ENCODE measurements at places on chromosomes 7 and 10.

DNA sequence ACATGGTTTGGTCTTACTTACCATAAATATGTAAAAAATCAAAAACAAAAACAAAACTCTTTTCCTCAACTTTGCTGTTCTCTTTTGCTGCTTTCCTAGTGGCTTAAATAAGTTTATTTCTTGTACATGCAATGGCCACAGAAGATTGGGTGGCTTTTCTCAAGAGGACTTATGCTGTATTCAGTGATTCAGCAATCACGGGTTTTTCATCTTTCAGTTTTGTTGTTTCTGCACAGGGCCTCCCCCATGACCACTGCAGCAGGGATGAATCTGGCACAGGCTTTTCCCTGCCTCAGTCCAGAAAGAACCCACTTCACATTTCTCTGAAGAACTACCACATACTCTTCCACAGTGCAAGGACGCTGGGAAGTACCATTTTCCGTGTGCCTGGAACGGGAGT lies 355.0 kb downstream of the RNLS start:
- DNase-seq = no peak

DNA sequence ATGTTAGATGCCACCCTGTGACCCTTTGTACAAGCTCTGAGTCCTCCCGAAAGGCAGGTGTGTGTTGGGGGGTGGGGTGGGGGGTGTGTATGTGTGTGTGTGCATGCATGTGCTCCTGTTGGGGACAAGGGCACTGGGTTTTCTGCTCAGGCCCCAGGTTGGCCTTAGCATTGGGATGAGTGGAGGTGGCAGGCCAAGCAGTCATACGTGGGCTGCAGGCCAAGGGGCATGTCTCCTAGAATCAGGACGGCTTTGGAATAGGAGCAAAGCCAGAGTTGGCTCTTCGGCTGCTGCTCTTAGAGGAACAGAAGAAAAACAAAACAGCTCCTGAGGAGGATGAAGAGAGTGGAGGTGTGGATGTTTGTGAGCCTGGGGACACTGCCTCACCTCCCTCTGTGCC lies 26.0 kb downstream of the HSPA12A start:
- no peak for DNase-seq

- no peak for DNase-seq
Measured at GRCh38 chr7:124776153-124776552, 10.6 kb upstream of the GPR37 start.

DNA sequence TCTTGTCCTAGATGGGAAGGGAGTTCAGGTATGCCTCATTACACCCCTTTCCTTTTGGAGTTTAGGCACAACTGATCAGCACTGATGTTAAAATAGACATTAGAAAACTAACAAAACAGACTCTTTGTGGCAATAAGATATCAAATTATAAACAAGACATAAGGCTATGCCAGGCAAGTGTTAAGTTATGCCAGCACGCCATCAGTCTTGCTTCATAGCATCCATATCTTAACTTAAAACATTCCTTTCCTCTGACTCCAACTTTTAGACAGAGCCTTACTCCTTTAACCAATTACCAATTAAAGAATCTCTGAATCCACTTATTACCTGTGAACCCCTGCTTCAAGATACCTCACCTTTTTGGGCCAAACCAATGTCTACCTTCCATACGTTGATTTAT lies 126.2 kb upstream of the ETV1 start:
- no peak for DNase-seq

DNA sequence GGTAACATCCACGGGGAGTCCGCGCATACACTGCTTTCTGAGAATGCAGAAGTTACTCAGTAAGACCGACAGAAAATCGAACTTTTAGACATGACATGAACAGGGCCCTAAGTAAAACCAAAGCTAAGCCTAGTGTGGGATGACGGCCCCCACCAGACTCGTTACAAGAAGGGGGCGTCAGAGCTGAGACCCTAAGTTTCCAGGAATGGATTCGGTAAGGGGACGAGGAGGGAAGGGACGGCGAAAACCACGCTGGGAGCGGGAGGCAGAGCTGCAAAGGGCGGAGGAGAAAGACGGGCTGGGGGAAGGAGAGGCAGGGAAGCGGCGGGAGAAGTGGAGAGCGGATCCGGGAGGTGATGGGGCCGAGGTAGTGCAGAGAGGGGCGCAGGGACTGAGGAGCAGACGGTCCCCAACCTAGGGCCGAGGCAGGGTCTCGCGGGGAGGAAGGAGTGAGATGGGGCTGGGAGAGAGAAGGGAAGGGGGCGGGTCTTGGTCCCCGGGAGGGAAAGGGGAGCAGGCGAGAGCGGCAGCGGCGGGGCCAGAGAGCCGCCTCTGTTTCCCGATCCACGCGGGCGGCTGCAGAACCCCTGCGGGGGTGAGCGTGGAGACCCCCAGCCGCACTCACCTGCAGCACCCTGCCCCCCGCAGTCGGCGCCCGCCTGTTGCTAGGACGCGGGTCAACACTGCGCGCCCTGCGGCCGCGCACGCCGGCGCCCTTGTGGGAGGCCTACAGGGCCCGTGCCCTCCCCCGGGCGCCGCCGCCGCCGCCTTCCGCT lies 513 bp downstream of the ODAD2 start:
- DNase-seq = no peak

GRCh38 chr10:114095559-114096337 lies 52.1 kb downstream of the ADRB1 start:
- no peak for DNase-seq

DNA sequence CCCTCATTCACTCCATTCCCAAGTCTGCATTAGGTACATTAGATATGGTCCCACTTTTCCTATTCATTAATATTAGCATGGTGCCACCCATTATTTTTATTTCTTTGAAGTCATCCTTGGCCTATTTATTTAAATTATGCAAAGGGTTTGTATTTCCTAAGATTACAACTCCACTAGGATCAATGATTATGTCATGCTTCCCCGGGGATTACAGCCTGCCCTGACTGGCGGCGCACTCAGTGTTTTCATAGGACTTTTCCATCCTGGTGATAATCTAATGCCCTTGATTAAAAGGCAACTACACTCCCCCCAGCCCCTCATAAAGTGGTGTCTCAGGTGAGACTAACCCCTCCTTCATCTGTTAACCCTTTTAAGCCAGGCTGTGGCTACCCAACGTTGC lies 187.2 kb downstream of the POU6F2 start:
- no peak for DNase-seq

DNA sequence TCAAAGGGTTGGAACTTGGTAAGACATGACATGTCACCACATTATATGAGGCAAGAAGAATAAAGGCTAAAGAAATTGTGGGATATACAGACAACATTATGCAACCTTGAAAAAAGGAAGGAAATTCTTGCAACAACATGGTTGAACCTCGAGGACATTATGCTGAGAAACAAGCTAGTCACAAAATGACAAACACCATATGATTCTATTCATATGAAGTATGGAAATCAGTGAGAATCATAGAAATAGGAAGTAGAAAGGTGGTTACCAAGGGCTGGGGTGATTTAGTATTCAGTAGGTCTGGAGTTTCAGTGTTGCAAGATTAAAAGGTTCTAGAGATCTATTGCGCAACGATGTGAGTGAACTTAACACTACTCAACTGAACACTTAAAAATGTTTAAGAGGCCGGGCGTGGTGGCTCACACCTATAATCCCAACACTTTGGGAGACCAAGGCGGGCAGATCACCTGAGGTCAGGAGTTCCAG lies 126.9 kb upstream of the TBX20 start:
- no peak for DNase-seq

DNA sequence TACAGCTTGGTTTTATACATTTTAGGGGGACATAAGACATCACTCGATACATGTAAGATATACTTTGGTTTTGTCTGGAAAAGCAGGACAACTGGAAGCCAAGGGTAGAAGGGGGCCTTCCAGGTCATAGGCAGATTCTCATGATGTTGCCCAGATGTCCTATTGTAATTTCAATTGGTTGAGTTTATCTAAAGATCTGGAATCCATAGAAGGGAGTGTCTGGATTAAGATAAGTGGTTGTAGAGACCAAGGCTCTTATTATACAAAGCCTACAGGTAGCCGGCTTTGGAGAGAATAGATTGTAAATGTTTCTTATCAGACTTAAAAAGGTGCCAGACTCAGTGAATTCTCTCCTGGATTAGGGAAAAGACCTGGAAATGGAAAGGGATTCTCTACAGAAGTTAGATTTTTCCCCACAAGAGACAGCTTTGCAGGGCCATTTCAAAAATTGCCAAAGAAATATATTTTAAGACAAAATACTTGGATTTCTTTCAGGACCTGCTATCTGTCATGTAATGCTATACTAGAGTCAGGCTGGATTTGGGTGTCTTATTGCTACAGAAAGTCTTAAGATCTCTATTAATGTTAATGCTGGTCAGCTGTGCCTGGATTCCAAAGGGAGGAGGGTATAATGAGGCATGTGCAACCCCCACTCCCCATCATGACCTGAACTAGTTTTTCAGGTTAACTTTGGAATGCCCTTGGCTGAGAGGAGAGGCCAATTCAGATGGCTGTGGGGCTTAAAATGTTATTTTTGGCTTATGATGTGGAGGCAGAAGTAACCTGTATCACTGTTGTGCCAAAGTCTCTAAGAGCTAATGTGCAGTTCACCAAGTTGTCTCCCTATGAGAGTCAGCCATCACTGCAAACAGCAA lies 511.1 kb upstream of the C7orf33 start:
- DNase-seq = no peak

- DNase-seq = no peak
Measured at GRCh38 chr10:48946891-48947500, 7.4 kb upstream of the LRRC18 start.

DNA sequence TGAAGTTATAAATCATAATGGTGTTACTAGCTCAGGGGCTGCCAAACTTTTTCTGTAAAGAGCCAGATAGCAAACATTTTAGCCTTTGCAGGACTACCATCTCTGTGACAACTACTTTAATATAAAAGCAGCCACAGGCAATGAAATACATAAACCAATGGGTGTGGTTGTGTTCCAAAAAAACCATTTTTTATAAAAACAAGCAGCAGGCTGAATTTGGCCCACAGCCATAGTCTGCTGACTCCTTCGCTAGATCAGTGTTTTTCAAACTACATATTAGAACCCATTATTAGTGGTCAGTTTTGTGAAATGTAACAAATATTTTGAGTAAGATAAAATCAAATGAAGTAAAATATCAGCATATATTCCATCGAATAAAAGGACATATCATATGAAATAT lies 13.6 kb downstream of the GNG11 start:
- no peak for DNase-seq

GRCh38 chr10:72085166-72085565 lies 3.2 kb downstream of the SPOCK2 start:
- DNase-seq = no peak

DNA sequence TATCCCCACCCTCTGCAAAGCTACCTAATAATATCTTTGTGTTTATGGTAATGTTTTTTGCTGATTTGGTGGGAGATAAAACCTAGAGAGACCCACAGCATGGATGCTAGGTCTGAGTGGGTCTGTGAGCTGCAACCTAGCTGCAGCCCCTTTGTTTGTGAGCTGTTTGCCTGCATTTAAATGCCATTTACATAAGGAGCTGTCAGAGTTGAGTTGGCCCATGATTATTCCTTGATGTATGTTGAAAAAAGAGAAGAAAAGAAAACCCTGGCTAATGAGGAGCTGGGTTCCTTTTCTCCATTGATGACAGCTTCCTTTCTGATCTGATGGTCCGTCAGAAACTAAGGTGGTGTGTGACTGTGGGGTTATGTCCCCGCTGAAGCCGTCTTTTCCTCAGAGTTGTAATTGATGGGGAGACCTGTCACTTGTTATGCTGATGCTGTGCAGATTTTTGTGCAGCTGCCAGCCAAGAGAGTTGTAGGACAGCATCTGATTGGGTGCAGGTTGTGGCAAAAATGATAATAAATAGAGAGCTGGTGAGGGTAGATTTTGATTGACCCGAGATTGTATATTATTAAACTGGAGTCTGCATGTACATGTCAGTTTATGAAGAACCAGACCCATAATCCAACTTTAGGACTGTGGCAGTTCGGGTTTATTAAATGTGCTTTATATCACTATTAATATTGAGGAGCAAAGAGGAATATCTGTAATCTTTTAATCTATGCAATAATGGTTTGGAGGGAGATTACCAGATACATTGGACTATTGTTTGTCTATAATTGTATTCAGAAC lies 219.8 kb downstream of the AUTS2 start:
- no peak for DNase-seq

- DNase-seq = no peak
Measured at GRCh38 chr10:111023060-111023459, 53.8 kb upstream of the ADRA2A start.

GRCh38 chr10:84497978-84498377 lies 169.6 kb downstream of the CCSER2 start:
- no peak for DNase-seq

DNA sequence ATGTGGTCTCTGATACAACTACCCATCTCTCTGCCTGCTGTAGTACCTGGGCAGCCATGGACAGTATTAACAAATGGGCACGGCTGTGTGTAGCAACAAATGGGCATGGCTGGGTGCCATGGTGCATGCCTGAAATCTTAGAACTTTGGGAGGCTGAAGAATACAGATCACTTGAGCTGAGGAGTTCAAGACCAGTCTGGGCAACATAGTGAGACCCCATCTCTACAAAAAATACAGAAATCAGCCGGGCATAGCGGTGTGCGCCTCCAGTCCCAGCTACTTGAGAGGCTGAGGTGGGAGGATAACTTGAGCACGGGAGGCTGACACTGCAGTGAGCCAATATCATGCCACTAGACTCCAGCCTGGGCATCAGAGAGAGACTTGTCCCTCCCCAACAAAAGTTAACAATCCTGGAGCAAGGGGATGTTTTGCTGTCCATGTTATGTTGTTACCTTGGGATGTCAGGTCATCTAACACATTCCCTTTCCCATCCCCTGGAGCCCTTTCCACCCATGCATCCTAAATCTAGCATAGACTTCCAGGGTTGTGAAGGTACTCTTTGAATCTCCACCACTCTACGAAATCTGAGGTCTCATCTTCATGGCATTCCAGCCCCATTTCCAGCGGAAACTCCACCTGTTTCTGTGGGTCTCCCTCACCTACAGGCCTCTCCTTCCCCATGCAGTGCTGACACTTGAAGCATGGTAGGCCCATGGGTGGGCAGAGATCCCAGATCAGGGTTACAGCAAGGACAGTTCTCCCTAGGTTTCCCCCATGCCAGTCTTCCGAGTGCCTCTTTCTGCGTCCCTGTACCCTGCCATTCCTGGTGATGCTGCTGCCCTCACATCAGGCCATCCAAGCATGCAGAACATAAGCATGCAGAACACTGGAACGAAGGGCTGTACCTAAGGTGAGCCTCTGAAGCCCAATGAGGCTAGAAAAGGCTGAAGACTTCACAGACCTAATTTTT lies 13.1 kb downstream of the FXYD4 start:
- no peak for DNase-seq
